ENCODE measurements at places on chromosomes 13 and 19. TPM values are rescaled to one million over a fixed set of nuclear protein-coding genes. Genes with fewer than 3 reads are reported as not detected.
A peak's percentile ranks its signal among the peaks of the same experiment; 100 is the strongest.

MBD3L3 gene
- not detected for total RNA-seq

PLA2G4C gene
- total RNA-seq = 13.3 TPM

PABPC3 gene
- 0.81 TPM for total RNA-seq

FCGBP gene
- 3.6 TPM for total RNA-seq

C19orf81 gene
- not detected for total RNA-seq

KIR3DL2 gene
- total RNA-seq = 0.48 TPM

GARIN5A gene
- total RNA-seq = 0.77 TPM

ATXN8OS gene
- total RNA-seq = not detected

PSG11 gene
- not detected for total RNA-seq

- no peaks in the 10 kb centered on the region for H3K27me3 ChIP-seq
- peaks cover 44% of the 10 kb centered on the region for H3K36me3 ChIP-seq
- peaks cover 55% of the 10 kb centered on the region for H3K4me1 ChIP-seq
- H3K27ac ChIP-seq = peak overlapping the region; percentile 98
- peak overlapping the region; percentile 93 for H3K4me3 ChIP-seq
These were observed 4.8 kb downstream of the PPP6R1 start for GRCh38 chr19:55253842-55254624.

DNA sequence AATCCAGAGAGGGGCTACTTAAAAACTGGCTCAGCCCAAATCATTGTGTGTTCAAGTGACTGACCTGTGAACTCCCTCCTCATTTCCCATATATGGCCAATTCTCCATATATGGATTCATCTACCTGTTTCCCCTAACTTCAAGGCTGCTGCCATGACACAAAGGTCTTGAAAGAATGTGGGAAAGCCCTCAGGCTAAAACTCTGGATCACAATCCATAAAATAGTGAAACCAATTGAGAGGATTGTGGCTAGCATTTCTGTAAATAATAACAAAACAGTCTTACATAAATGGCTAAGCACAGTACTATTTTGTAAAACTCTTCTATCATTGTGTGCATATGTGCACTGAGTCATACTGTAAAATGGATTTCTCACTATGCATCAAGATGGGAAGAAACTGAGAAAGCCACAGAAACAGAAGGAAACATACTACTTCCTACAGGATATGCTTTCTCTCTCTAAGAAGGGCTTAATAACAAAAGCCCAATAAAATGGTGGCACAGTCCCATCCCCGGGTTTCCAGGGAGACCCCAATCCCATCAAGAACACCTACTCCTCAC, 80.5 kb downstream of the FOXO1 start:
- peaks cover 92% of the 10 kb centered on the region for H3K4me1 ChIP-seq
- H3K4me3 ChIP-seq = no peak overlapping the region
- DNase-seq = no peak
- peak overlapping the region; percentile 10 for H3K27ac ChIP-seq

GRCh38 chr19:45569619-45570421, 14.8 kb downstream of the OPA3 start:
- no peak overlapping the region for H3K4me3 ChIP-seq
- peaks cover 5% of the 10 kb centered on the region for H3K4me1 ChIP-seq
- DNase-seq = peak; percentile 79
- no peak overlapping the region for H3K27ac ChIP-seq
- H3K36me3 ChIP-seq = no peaks in the 10 kb centered on the region

DNA sequence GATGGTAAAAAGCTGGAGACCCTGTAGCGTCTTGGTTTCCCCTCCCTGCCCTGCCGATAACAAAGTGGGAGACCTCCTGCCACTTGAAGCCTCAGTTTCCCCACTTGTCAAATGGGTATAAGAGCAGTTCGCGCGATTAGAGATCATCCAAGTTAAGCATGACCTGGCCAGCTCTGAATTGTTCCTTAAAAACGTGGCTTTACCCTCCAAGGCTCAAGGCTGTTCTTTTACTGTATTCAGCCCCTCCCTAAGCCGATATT, 421 bp downstream of the TNPO2 start:
- no peak for DNase-seq
- H3K27me3 ChIP-seq = no peaks in the 10 kb centered on the region
- H3K4me1 ChIP-seq = peaks cover 28% of the 10 kb centered on the region
- H3K36me3 ChIP-seq = peaks cover 43% of the 10 kb centered on the region
- peak overlapping the region; percentile 92 for H3K4me3 ChIP-seq
- peak overlapping the region; percentile 95 for H3K27ac ChIP-seq

DNA sequence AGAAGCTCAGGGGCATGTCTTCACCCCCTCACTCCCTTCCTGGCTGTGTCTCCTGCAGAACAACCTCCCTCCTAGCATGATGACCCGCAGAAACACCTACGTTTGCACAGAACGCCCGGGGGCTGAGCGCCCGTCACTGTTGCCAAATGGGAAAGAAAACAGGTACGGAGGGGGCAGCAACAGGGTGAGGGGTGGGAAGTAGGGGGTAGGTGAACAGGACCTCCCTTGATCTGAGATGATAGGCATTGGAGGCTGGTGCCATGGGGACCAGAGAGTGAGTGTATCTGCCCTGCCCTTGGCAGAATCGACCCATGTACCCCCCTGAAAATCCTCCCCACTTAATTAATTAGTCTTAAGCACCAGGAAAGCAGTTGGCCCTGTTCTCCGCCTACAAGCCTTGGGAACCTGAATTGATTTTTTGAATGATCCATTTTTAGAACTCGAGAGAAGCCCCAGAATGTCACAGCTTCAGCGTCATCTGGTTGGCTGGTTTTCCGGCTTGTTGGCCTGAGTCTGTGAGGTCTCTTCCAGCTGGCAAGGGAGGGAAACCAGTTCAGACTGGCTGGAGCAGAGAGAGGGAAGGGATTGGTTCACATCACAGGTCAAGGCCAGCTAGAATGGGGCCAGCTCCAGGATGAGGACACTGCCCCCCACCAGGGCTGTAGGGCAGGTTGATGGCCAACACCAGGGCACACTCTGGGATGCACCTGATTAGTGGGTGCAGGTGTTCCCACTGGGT, 28.2 kb downstream of the CKM start:
- DNase-seq = no peak
- H3K4me1 ChIP-seq = peaks cover 9% of the 10 kb centered on the region
- H3K27me3 ChIP-seq = no peaks in the 10 kb centered on the region
- peaks cover 31% of the 10 kb centered on the region for H3K36me3 ChIP-seq
- no peak overlapping the region for H3K27ac ChIP-seq

GRCh38 chr19:13839938-13840304, 37.0 kb upstream of the NANOS3 start:
- H3K36me3 ChIP-seq = peaks cover 49% of the 10 kb centered on the region
- H3K4me1 ChIP-seq = peaks cover 36% of the 10 kb centered on the region
- DNase-seq = no peak
- peak overlapping the region; percentile 97 for H3K27ac ChIP-seq

DNA sequence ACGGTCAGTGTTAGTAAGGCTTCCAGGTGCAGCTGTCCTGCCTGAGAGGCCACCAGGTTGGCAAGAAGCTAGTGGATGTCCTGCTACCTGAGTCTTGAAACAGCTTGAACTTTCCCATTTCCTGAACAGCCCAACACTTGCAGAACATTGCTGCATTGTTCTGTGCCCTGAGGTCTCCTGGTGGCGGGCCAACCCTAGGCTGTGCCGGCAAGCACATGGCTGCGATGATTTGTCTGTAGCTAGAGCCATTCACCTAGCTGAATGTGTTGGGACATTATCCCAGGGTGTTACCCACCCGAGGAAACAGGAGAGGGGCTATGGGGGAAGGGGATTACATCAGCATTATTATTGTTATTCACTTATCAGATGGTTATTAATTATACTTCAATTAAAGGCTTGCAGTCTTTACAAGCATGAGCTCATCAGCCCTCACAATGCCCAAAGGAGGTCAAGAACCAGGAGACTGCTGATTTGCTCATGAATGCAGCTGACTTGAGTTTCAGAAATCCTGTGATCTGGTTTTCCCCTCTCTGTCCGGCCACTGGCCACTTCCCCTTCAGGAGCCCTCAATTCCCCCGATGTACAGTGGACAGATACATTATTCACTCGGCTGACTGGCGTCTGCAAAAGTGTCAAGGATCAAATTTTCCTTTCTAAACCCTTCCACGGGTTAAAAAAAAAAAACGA, 187.6 kb upstream of the TSC22D1 start:
- DNase-seq = no peak
- H3K27ac ChIP-seq = no peak overlapping the region
- no peaks in the 10 kb centered on the region for H3K27me3 ChIP-seq
- H3K4me3 ChIP-seq = no peak overlapping the region
- peaks cover 19% of the 10 kb centered on the region for H3K4me1 ChIP-seq
- H3K36me3 ChIP-seq = no peaks in the 10 kb centered on the region

GRCh38 chr13:52926971-52927370, 78.5 kb upstream of the PCDH8 start:
- no peak overlapping the region for H3K4me3 ChIP-seq
- no peaks in the 10 kb centered on the region for H3K36me3 ChIP-seq
- no peak for DNase-seq

- no peak for DNase-seq
- H3K27ac ChIP-seq = no peak overlapping the region
- no peaks in the 10 kb centered on the region for H3K36me3 ChIP-seq
- H3K4me1 ChIP-seq = no peaks in the 10 kb centered on the region
These were observed 292.4 kb downstream of the TEX29 start for GRCh38 chr13:111612886-111613285.

DNA sequence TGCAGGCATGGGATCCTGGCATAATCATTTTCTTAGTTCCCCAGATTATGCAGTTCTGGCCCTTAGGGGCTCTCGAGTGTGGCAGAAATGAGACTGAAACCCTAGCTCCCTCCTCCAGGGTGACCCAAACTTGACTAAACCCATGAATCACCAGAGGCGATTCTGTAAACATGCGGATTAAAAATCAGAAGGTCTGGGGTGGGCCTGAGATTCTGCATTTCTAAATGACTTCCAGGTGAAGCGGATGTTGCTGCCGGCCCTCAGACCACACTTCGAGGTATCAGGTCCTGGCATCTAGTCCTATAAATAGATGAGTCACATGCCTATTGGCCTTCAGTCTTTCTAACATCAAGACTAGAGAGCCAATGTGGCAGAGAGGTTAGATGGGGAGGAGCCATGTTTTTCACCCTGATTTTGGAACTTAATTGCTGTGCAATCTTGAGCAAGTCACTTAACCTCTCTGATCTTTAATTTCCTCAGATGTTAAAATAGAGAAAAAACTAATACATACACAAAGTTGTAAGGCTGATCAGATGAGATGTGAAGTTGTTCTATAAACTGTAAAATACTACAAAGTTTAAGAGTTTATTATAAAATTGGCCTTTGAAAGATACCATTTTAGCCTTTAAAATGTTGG, 431.2 kb downstream of the FOXO1 start:
- no peaks in the 10 kb centered on the region for H3K36me3 ChIP-seq
- peaks cover 14% of the 10 kb centered on the region for H3K4me1 ChIP-seq
- H3K27ac ChIP-seq = no peak overlapping the region
- DNase-seq = peak; percentile 27
- H3K27me3 ChIP-seq = no peaks in the 10 kb centered on the region

DNA sequence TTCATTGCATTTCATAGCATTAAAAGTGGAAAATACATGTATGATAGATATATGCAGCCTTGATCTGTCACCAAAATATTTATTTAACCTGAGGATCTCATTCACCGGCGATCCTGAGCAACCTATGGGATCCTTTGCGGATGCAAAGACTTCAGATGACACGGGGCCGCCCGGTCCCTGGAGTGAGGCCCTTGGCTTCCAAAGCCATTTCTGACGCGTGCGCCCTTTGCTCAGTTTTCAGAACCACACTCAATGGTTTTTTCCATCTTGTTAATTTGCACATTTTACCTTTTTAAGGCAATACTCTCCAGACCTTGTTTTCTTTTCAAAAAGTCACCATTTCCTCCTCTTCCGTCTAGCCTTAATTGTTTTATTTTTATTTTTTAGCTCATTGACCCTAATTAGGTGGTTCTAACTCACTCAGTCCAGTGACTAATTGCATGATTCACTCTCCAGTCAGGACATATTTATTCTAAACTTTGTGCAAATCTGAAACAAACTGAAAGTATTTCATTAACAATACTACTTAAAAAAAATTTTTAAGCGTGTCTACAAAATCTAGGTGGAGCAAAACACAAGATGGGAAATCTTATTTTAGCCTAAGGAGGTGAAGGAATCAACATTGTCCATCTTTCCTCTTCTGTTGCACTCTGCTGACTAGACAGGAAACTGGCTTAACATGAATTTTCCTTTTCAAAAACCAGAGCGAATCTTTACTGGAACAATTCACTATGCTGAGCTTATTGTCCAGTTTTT, 47.9 kb downstream of the COL4A1 start:
- H3K4me3 ChIP-seq = no peak overlapping the region
- H3K36me3 ChIP-seq = no peaks in the 10 kb centered on the region
- H3K27me3 ChIP-seq = peaks cover 27% of the 10 kb centered on the region

- DNase-seq = no peak
- no peak overlapping the region for H3K4me3 ChIP-seq
- no peak overlapping the region for H3K27ac ChIP-seq
- no peaks in the 10 kb centered on the region for H3K36me3 ChIP-seq
- H3K27me3 ChIP-seq = no peaks in the 10 kb centered on the region
- no peaks in the 10 kb centered on the region for H3K4me1 ChIP-seq
These were observed 497.6 kb downstream of the SUCLA2 start for GRCh38 chr13:47503475-47503874.

DNA sequence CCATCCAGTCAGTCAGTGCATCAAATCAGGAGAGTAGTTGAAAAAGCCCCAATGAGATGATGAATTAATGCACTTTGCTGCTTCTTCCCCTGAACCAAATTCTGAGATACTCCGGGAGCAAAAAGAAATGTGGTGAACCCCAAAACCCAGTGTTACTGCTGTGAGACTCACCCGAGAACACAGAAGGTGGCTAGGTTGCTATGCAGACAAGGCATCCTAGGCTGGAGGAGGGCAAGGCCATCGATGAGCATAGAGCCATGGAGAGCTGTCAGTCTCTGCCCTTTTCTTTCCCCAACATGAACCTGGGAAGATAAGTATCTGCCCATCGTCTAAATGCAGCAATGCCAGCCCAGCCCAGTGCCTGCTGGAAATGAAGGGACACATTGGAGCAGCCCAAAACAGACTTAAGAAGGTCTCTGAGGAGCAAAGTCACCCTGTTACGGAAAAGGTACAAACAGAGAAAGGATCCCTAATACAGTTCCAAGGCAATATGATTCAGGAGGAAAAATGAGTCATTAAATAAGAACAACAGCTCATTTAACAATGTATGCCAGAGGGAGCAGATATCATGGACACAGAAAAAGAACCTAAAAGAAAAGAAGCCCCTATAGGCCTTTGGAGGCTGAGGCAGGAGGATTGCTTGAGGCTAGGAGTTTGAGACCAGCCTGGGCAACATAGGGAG, 272.0 kb downstream of the FOXO1 start:
- H3K4me1 ChIP-seq = peaks cover 6% of the 10 kb centered on the region
- no peak overlapping the region for H3K4me3 ChIP-seq
- H3K27me3 ChIP-seq = no peaks in the 10 kb centered on the region
- H3K27ac ChIP-seq = no peak overlapping the region
- DNase-seq = no peak
- no peaks in the 10 kb centered on the region for H3K36me3 ChIP-seq

GRCh38 chr19:6387372-6387771, 5.6 kb downstream of the GTF2F1 start:
- H3K27ac ChIP-seq = no peak overlapping the region
- DNase-seq = no peak
- H3K4me1 ChIP-seq = peaks cover 13% of the 10 kb centered on the region
- H3K36me3 ChIP-seq = peaks cover 52% of the 10 kb centered on the region
- H3K4me3 ChIP-seq = no peak overlapping the region

All from activated CD4-positive, alpha-beta memory T cell treated with anti-CD3 and anti-CD28 coated beads for 36 hours (primary cell).